ENCODE measurements at places on chromosomes 12 and 14.

DNA sequence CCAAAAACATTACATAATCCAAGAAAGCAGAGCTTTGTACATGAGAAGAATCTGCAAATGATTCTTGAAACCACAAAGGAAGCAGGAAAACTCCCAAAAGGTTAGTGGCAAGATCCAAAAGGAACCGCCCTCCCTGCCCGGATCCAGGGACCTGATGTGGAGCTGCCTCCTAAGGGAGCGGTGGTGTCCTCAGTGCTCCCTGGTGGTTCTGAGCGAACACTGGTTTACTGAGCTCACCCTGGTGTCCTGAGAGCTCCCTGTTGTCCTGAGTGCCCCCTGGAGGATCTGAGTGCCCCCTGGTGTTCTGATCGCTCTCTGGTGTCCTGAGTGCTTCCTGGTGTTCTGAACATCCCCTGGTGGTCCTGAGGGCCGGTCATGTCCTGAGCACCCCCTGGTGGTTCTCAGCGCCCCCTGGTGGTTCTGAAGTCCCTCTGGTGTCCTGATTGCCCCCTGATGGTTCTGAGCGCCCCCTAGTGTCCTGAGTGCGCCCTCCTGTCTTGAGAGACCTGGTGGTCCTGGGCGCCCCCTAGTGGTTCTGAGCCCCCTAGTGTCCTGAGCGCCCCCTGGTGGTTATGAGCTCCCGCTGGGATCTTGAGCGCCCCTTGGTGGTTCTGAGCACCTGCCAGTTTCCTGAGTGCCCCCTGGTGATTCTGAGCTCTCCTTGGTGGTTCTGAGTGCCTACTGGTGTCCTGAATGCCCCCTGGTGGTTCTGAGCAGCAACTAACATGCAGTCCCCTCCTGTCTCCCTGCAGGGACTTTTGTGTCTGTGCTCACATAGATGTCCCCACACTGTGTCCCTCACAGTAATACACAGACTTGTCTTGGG, 891.1 kb downstream of the TMEM121 start:
- no peak for DNase-seq

DNA sequence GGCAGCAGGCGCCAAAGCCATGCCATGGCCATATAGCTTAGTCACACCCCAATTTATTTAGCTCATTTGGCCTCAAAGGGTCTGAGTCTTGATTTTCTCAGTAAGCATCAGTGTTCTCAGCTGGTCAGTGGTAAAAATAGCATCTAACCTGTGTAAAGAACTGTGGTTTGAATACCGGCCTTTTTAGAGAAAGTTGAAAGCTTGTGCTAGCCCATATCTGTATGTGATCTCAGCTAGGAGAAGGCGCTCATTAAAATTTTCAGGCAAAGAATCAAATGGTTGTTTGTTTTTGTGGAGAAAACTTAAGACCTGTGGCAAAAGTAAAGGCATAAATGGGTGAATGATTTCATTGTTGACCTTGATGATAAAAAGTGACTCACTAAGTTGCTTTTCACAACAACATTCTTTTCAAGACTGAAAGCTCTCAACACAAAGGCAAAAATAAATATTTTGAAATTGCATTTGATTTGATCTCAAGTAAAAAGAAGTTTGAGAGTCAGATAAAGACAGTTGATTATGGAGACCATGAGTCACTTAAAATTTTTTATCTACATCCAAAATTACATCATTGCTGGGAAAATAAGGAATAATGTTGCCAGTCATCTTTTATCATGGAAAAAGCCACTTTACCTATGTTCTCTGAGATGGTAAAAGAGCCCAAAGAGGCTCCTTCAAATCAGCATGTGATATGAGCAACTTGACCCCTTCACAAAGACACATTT, 128.5 kb upstream of the RGS6 start:
- DNase-seq, result no peak

DNA sequence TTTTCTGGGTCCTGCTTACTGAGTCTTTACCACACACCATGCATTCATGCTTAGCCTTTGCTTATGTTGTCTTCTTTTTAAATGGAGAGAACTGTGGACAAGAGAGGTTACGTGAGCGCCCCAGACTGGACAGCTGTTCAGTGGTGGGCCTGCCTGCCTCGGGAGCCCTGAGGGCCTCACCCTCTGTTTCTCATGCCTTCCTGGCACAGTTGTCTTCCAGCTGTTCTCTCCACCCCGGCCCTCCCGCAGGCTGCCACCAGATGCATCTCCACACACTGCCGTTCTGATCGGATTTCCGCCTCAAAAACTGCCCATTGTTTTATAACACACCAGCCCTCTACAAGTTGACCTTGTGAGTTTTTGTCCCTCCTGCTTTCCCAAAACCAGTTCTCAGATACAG, 100.8 kb downstream of the SAMD4A start:
- no peak for DNase-seq

- no peak for DNase-seq
These were observed 101.2 kb upstream of the LRFN5 start for GRCh38 chr14:41505491-41505890.

DNA sequence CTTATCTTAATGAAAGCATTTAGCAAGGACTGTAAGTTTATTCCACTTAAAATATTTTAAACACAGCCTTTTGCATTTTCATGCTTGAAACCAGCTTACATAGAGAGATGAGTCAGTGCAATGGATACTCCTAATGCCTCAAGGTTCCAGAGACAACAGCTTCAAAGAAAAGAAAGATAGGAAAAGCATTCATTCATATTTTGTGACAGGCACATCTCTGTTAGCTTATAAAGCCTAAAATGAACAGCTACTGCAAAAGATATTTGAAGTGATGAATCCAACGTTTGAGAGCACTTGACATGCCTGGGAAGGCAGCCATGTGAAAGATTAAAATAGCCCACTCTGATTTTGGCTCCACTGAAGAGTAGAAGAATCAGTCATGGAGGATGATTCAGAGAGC, 814.5 kb downstream of the RPS29 start:
- DNase-seq, result no peak

DNA sequence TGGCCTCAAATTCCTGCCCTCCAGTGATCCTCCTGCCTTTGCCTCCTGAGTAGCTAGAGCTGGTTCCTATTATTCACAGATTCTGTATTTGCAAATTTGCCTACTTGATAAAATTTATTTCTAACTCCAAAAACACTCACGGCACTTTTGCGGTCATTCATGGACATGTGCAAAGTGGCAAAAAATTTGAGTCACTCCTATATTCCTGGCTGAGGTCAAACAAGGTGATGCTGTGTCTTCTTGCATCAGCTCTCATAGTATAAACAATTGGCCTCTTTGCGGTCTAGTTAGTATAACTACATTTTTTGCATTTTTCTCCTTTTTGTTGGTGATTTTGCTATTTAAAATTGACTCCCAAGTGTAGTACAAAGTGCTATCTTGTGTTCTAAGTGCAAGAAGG, 24.7 kb downstream of the ATF1 start:
- DNase-seq, result no peak

DNA sequence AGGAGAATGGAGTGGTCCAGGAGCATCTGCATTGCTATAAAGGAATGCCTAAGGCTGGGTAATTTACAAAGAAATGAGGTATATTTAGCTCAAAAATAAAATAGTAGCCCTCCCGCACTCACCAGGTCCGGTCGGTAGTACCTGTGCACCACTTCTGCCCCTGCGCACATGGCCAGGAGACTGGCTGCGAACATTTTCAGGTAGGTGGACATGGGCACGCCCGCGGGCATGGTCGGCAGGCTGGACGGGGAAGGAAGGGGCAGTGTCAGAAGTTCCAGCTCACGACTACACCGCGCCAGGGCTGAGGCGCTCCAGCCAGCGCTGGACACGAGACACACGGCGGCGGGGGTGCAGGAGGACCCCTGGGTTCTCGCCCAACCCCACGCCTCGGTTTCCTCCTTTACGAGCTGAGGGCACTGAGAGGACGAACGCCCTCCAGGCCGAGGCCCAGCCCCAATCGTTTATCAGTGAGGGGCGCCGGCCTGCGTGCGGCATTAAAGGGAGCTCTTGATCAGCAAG, 9.1 kb upstream of the TDG start:
- no peak for DNase-seq

- DNase-seq, result no peak
These were observed 158.9 kb downstream of the TMX1 start for GRCh38 chr14:51398898-51399297.

DNA sequence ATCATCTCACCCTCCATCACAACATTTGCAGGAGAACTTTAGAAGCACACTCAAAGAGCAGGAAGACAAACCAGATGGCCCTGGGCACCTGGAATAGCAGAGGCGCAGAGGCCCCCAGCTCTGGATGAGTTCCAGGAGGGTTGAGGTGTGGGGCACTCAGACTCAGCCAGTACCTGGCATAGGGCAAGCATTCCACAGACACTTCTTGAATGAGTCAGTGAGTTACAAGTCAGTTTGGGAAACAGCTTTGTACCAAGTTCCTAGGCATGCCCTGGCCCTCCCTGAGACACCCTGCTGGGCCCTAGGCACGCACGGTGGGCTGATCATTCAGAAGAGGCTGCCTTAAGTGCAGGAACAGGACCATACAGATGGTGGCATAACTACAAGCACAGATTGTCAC, 54.3 kb downstream of the MAP3K9 start:
- DNase-seq, result no peak

- no peak for DNase-seq
These were observed 37.1 kb downstream of the ITPR2 start for GRCh38 chr12:26795910-26796309.

GRCh38 chr14:65250162-65250495, 147.8 kb upstream of the MAX start:
- DNase-seq, result no peak

DNA sequence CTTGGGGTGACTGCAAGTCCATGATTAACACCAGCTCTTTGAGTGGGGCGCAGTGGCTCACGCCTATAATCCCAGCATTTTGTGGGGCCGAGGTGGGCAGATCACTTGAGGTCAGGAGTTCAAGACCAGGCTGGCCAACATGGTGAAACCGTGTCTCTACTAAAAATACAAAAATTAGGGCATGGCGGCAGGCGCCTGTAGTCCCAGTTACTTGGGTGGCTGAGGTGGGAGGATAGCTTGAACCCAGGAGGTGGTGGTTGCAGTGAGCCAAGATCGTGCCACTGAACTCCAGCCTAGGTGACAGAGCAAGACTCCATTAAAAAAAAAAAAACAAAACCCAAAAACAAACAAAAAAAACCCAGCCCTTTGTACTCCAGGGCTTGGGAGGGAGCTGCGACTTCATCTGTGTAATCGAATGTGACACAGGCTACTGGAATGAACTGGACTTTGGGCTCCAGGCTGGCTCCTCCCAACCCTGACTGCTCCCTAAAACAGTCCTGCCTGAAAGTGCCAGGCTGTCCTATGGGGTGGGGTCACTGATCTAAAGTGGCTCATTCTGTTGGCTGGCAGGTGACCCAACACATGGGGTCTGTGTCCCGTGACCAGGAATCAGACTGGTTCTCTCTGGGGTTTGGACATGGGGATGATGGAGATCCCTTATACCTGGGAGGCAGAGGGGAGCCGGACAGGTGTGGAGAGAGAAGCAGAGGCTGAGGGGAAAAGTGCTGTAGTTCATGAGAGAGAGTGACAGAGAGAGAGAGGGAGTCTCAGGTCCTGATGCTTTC, 9.3 kb upstream of the C12orf43 start:
- DNase-seq, result no peak

DNA sequence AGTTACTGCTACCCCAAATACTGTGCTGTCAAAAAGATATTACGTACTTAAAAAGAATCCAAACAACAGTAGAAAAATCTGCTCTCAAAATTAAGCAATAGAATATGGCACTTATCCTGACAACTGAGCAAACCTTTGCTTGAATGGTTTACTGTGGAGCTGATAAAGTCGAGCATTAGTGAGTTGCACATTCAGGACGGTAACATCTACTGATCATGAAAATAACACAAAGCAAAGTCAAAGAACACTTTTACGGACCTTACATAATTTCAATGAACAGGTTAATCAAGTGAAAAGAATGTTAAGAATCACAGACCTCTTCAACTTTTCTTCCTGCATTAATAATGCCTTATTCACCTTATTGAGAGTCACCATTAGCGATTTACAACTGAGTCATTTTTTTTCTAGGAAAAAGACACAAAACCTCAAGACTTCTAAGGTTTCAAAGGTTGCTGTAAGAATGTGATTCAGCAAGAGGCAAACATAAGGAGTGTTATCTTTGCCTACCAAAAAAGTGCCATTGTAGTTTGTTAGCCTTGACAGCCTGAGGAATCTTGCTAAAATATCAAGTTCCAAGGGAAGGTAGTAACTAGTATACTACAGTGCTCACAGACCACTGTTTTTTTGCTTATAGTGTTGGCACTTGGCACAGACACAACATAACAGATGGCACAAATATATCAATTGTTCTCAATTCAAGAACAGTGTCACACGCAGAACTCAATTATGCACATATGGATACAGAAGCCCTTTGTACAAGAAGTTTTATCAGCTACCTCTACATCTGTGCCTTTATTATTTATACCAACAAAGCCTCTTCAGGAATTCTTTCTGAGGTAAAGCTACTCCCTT, 334.2 kb upstream of the RPL10L start:
- DNase-seq, result no peak

- no peak for DNase-seq
These were observed 131.1 kb upstream of the VRK1 start for GRCh38 chr14:96666088-96666487.

GRCh38 chr12:75550401-75551240, 39.2 kb upstream of the KRR1 start:
- DNase-seq, result no peak

- no peak for DNase-seq
These were observed 990.2 kb downstream of the GALC start for GRCh38 chr14:87002776-87003175.

DNA sequence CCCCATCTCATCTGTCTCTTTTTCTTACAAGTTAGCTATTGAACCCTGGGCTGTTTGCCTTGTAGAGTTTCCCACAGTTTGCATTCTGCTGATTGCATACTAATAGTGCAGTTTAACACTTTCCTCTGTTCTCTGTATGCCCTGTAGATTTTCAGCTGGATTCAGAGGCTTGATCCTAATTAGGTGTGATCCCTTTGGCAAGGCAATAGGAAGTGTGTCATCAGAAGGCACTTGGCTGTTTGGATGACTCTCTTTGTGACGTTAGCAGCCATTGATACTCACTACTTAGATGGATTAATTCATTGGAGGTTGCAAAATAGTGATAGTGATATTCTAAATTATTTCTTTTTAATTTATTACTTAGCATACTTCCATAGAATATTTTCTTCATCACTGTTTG, 33.6 kb downstream of the FUT8 start:
- DNase-seq, result no peak

GRCh38 chr14:52877628-52878027, 73.2 kb downstream of the FERMT2 start:
- DNase-seq, result no peak

DNA sequence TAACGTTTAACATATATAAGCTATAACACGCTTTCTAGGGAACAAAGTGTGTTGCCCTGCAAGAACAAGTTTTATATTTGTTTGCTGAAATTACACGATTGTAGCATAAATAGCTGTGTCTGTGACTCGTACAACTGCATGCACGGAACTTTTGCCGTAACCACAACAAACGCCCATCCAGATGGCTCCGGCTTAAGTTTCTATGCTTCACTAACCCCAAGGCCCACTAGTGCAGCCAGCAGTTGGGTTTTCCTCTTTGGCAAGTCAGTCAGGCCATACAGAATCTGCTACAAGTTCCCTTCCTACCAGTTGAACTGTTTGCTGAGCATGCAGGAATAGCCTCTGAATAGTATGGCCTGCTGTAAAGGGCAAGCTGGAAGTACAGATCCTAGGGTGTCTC, 12.1 kb downstream of the CSRP2 start:
- DNase-seq, result no peak

GRCh38 chr14:56751471-56751870, 58.8 kb downstream of the OTX2 start:
- DNase-seq, result no peak

Data from right renal pelvis (tissue), 4 donors.